Thymus (tissue), 14 donors: ENCODE measurements at places on chromosomes 11 and 22. TPM values are rescaled to one million over a fixed set of nuclear protein-coding genes. Genes with fewer than 3 reads are reported as not detected.

DNA sequence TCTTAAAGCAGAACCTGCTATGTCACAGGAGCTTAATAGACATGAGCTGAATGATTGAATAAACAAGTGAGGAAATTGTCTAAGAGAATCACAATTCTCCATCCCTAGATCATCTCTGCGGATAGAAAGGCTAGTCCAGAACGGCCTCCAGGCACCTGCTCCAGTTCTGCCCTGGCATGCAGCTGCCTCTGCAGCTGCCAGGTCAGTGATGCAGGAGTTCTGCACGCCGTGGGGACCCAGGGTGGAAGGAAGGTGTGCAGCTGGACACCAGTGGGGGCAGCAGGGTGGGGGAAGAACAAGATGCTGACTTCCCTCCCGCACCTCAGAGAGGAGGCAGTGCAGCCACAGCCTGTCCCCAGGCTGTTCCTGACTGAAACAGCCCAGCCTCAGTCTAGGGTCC lies 192.1 kb upstream of the NCAM1 start:
- DNase-seq = no peak

DNA sequence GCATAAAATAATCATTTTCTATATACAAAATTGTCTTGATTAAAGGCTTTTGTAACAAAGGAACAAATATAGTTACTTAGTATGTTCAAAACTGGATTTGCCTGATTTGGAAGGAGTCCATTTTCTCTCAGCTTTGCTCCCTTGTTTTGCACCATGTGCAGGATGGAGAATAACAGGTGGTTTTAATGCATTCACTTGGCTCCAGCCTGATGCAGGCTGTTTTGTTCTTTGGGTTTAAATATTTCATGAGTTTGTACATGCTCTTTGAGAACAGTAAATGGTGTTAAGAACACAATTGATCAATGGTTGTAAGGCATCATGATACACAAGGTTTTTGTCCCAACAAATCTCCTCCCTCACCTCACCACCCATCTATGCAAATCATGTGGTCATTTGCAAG lies 886.9 kb upstream of the CCDC90B start:
- no peak for DNase-seq

DNA sequence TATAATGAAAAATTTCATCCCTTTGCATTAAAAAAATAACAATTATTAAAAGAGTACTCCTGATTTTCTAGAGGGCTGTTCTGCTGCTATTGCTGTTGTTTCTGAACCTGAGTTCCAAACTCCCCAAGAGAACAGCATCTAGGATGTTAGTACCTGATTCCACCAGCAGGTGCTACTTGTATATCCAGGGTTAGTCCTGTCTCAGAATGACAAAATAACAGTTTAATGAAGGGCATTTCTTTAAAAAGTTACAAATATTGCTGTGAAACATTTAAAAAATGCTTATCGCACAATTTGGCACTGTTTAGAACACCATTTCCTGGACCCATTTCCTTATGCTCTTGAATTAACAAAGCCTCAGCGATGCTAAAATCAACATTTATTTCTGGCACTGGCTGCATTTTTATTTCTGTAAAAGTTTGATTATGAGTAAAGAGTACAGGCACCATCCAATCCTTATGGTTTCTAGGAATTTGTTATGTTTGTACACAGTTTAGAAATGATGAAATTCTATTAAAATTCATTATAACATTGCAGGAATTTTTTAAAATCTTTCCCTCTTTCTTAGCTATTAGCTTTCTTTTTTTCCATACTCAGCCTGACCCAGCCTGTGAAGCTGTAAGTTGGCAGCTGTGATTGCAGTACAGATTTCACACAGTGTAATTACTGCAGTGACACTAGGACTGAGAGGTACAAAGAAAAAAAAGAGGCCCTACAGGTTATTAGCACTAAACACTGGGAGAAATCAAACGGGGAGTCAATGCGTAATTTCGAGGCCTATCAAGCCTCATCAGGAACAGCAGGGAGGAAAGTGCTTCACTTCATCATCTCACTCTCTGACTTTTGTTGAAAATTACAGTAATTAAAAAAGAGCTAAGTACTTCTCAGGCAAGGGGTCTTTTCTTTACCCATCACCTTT lies 208.8 kb downstream of the DCDC1 start:
- DNase-seq = no peak

GRCh38 chr11:64935359-64936081 lies at the start of gene GPHA2:
Gene GPHA2 (minus strand): TSS chr11:64935893. CDS start chr11:64935460, 433 bp downstream.
- DNase-seq = no peak

DNA sequence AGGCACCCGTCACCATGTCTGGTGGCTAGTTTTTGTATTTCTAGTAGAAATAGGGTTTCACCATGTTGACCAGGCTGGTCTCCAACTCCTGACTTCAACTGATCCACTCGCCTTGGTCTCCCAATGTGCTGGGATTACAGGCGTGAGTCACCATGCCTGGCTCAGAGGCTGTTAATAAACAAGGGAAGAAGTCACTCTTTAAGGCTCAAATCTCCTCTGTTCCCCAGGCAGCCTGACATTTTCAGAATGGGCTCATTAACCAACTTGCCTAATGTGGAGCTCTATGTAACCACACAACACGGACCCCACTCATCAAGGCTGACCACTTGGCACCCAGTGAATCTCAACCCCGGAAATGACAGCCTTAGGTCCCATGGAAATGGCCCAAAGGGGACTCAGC lies 24.1 kb downstream of the APOL3 start:
- no peak for DNase-seq

GRCh38 chr11:34343153-34343552 lies 14.7 kb downstream of the ABTB2 start:
- no peak for DNase-seq

DNA sequence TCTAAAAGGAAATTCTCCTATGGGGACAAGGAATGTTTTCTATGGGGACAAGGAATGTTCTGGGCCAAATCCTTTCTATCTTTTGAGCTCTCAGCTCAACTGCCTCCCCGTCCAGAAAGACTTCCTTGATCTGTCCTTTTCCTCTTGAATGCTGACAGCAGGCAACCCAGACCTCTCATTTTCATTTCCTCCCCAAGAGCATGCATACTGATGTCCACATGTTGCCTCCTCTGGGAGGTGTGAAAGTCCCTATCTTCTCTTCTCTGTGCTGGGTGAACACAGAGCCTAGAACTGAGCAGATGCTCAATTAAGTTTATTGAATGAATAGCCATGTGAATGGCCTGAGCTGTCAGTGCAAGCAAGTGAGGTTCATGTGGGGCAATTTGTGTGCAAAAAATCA lies 331.9 kb upstream of the NARS2 start:
- no peak for DNase-seq

DNA sequence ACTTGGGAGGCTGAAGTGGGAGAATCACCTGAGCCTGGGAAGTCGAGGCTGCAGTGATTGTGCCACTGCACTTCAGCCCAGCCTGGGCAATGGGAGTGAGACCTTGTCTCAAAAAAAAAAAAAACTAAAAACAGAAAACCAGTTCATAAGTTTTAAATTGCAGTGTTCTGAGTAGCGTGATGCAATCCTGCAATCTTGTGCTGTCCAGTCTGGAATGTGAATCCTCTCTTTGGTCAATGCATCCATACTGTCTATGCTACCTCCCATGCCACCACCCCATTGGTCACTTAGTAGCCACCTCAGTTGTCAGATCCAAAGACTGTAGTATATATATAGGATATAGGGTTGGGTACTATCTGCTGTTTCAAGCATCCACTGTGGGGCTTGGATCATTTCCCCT lies 11.1 kb downstream of the YAP1 start:
- DNase-seq = no peak

- no peak for DNase-seq
These were observed 116.1 kb downstream of the PKNOX2 start for GRCh38 chr11:125280646-125281045.

GRCh38 chr11:61034111-61034510 lies 62.6 kb downstream of the CD6 start:
- no peak for DNase-seq

DNA sequence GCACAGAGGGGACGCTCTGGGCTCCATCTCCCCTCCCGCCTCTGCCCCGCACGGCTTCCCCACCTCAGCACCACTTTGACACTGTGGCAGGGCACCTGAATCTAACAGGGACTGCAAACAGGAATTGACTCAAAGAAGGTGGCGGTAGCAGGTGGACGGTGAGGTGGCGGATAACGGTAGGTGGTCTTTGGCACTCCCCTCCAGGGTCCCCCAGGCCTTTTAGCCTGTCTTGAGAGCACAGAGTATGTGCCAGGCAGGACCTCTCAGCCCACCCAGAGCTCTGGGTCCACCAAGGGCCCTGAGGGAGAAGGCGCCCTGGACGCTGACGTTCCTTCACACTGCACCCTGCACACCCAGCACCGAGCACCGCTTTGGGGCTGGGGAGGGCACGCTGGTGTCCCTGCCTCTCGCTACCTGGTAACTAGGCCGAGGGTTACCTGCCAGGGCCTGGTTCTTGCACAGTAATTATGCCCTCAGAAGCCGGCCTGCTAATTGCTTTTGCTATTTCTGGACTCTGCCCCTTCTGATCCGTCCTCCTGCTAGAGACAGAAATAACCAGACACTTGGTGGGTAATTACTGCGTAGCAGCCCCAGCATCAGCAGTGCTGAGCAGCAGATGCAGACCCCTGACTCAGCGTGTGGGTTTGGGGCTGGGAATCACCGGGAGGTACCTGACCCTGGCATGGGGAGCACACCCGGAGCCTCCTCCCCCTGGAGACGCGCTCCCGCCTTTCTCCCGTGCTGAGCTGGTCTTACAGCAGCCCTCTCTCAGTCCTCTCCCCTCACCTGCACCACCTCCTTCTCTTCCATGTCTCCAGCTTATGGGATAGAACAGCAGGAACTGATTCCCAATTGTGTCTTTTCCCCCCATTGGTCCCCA lies 103.3 kb upstream of the B3GAT1 start:
- DNase-seq = no peak

- no peak for DNase-seq
These were observed 108.2 kb downstream of the RRM1 start for GRCh38 chr11:4202749-4203148.

DNA sequence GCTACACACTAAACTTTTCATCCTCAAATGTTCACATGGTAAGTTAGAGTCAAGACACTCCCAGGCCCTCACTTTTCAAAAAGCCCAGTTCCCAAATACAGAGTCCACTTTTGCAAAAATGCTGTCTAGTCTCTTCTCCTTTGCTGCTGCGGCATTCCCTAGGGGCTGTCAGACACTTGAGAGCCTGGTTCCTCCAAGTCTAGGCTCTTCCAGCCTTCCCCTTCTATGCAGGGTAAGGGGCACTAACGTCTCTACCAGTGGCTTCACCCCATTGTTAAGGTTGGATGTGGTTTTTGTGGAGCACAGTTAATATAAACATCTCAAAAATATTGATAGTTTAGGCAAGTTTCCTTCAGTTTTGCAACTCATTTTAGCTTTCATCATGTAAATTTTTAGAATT lies 181.5 kb downstream of the KIF18A start:
- DNase-seq = no peak

DNA sequence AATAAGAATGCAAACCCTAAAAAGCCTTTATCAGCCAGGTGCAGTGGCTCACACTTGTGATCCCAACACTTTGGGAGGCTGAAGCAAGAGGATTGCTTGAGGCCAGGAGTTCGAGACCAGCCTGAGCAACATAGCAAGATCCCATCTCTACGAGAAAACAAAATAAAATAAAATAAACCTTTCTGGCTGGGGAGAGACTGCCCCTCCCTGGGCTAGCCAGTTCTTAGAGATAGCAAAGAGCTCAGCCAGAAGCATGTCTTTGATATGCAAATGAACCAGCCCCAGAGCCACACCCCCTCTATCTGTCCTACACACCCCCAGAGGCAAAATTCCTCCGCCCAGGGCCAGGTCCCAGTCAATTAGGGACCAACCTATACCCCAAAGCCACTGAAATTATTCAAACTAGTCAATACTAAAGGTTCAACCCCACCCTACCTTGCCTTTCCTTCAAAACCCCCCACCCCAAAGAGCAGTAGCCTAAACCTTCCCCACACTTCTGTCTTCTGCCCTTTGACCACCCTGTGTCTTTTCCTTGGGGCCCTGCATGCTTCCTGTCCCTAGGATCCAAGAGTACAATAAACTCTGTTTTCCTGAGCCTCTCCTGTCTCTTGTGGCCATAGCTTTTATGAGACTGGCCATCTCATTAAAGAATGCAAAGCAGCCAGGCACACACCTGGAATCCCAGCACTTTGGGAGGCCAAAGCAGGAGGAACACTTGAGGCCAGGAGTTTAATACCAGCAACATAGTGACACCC lies 37.3 kb upstream of the CXCR5 start:
- DNase-seq = no peak

- DNase-seq = no peak
These were observed 4.8 kb upstream of the ELFN2 start for GRCh38 chr22:37431801-37432707.

The APOL4 gene
- 53.0 TPM for polyA plus RNA-seq

The MPPED2 gene
- 6.2 TPM for polyA plus RNA-seq

The TBX1 gene
- 0.96 TPM for polyA plus RNA-seq

The KRTAP5-9 gene
- 0.48 TPM for polyA plus RNA-seq

The TMEM225 gene
- polyA plus RNA-seq = not detected
